Osteoblast (primary cell): ENCODE measurements at places on chromosomes 16 and 17. TPM values are rescaled to one million over a fixed set of nuclear protein-coding genes. Genes with fewer than 3 reads are reported as not detected.

- peaks cover 22% of the 10 kb centered on the region for H3K4me1 ChIP-seq
- peaks cover 25% of the 10 kb centered on the region for H3K36me3 ChIP-seq
- no peak overlapping the region for H3K4me3 ChIP-seq
- no peaks in the 10 kb centered on the region for H3K27me3 ChIP-seq
- DNase-seq, result no peak
Observed at GRCh38 chr17:62572488-62572887, 55.0 kb upstream of the MRC2 start.

Gene KCNH4
- not detected in 2 replicates for total RNA-seq

DNA sequence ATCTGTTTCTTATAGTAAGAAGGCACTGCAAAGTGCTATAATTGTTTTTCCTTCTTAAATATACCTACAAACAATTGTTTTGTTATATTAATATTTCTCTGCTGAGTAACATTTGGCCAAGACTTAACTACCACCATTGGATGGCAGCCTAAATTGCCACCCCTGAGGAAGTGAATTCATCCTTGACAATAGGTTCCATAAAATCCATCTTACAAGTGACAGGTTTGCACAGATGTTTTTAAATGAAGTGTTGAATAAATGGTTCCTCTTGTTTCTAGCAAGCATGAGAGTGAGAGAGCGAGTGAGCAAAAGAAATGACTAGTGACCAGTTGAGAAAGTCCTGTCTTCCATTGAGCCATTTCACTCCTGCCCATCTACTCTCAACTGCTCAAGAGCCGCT is 8.3 kb upstream of the MPHOSPH6 start:
- no peaks in the 10 kb centered on the region for H3K4me1 ChIP-seq
- H3K4me3 ChIP-seq, result no peak overlapping the region
- H3K27me3 ChIP-seq, result peaks cover 38% of the 10 kb centered on the region

DNA sequence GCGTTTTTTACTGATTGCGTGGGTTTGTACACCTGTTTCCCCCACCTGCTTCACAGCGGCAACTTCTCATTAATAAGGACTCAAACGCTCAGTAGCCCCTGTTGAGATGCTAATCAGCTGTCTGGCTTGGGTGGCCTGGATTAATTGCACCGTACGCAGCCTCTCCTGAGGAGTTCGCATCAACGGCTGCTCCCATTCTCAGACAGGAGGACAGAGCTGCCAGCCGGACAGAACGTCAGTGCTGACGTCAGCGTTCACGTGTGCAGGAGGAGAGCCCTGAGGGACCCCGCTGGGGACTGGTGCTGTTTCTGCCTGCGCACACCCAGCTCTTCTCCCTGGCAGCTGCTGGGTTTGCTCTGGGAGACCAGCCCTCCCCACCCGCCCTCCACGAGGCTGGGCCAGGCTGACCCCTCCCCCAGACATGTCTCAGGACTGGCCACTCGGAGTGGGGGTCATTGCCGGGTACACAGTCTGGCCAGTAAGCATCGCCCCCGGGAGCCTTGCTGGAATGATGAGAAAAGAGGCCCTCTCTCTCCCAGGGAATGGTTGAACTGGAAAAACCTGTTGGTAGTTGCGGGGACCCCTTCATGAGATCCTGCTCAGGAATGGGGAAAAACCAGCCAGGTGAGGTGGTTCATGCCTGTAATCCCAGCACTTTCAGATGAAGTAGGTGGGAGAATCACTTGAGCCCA is 5.7 kb upstream of the BANP start:
- DNase-seq, result peak; percentile 88
- no peaks in the 10 kb centered on the region for H3K36me3 ChIP-seq
- H3K4me1 ChIP-seq, result peaks cover 6% of the 10 kb centered on the region

DNA sequence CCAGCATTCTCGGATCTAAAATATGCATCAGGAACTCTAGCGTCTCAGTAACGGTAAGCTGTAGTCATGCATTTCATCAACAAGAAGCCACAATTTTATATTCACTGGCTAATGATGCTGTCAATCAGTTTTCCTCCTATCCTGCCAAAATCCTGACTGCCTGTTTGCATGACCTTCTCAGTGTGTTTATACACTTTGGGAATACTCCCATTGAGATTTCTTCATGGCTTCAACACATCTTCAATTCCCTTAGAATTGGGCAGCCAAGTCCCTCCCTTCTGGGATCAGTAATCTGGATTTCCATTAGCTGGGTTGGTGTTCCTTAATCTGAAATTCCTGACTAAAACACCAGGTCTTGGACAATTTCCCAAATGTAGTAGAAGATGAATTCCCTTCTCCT is 348.9 kb upstream of the DYNLRB2 start:
- no peak for DNase-seq
- no peak overlapping the region for H3K27ac ChIP-seq
- no peaks in the 10 kb centered on the region for H3K4me1 ChIP-seq
- H3K27me3 ChIP-seq, result no peaks in the 10 kb centered on the region
- no peaks in the 10 kb centered on the region for H3K36me3 ChIP-seq

DNA sequence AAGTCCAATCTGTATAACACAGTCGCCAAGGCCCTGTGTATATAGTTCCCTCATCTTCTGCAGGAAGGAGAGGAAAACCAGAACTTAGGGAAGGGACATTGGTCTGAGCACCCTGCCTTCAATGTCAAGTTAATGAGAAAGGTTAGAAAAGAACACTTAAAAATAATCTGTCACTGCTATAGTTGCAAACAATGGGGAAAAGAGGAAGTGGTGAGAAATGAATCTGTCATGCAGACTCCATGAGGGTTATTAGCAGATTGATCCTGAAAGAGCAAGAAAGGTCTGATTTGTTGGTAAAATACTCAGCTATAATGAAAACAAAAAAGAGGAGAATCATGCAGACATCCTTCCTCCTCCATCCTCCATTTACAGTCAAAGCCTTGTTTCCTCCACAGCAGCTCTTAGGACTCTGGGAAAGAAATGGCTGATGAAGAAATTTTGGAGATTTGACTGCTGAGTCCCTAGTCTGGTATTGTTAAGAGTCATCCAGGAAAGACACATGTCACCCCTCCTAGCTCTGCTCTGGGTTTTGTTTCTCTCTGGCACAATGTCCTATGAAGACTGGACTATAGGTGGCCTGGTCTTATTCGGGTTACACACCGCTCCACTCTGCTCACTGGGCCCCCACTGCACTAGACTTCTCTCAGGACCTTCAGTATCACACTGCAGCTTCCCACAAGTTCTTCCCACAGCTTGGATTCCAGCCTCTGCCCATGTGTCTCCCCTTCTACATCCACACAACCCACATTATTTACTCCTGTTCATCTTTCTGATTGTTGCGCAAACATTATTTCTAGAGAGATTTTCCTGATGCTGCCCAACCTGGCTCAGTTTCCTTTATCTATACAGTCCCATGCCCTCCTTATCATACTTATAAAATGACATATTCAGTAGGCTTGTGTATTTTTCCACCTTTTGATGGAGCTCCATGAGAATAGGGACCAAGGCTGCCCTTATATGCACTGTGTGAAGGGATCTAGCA is 56.5 kb upstream of the XYLT1 start:
- no peak overlapping the region for H3K4me3 ChIP-seq
- no peak for DNase-seq
- no peaks in the 10 kb centered on the region for H3K4me1 ChIP-seq
- no peaks in the 10 kb centered on the region for H3K36me3 ChIP-seq
- H3K27me3 ChIP-seq, result peaks cover 5% of the 10 kb centered on the region

Gene EPN3
- total RNA-seq, result not detected in 2 replicates

Gene TBC1D3
- total RNA-seq, result not detected in 2 replicates

- DNase-seq, result no peak
- H3K27ac ChIP-seq, result no peak overlapping the region
- no peaks in the 10 kb centered on the region for H3K4me1 ChIP-seq
Observed at GRCh38 chr17:7606280-7606679, 8.4 kb downstream of the FXR2 start.

Gene KRTAP17-1
- not detected in 2 replicates for total RNA-seq

Gene ZNF469
- 5.3 and 8.3 TPM in 2 replicates for total RNA-seq

DNA sequence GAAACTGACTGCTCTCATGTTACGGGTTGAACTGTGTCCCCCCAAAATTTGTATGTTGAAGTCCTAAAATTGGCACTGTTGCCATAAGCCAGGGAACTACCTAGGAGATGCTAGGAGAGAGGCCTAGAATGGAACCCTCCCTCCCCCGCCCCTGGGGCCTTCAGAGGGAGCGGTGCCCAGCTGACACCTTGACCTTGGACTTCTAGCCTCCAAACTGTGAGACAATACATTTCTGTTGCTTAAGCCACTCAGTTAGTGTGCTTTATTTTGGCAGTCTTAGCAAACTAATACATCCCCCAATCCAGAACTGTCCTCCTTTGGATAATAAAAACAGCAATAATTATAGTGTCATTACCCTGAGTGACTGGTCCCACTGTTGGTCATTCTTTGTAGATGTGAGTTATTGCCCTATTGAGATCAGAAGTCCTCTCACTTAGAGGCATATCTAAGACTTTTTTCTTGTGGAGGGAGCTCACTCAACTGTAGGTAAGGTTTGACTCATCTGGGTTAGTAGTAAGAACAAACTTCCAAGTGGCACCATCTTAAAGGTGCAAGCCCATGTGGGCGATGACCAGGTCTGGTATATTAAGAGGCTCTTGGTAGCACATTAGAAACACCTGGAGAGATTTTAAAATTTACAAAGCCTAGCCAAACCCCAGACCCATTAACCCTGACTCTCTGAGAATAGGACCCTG is 93.0 kb upstream of the HLF start:
- H3K27ac ChIP-seq, result no peak overlapping the region
- no peaks in the 10 kb centered on the region for H3K27me3 ChIP-seq
- no peak for DNase-seq
- H3K36me3 ChIP-seq, result no peaks in the 10 kb centered on the region
- no peak overlapping the region for H3K4me3 ChIP-seq
- no peaks in the 10 kb centered on the region for H3K4me1 ChIP-seq

GRCh38 chr16:339680-340079 is 12.8 kb downstream of the AXIN1 start:
- no peak overlapping the region for H3K27ac ChIP-seq
- no peaks in the 10 kb centered on the region for H3K4me1 ChIP-seq
- H3K27me3 ChIP-seq, result no peaks in the 10 kb centered on the region
- H3K36me3 ChIP-seq, result no peaks in the 10 kb centered on the region
- H3K4me3 ChIP-seq, result no peak overlapping the region
- peak; percentile 80 for DNase-seq

Gene NUP93
- total RNA-seq, result 36.8 and 40.5 TPM in 2 replicates

GRCh38 chr17:79626156-79626890 is 15.5 kb upstream of the RBFOX3 start:
- H3K4me3 ChIP-seq, result no peak overlapping the region
- no peaks in the 10 kb centered on the region for H3K36me3 ChIP-seq
- peaks cover 5% of the 10 kb centered on the region for H3K27me3 ChIP-seq
- H3K4me1 ChIP-seq, result no peaks in the 10 kb centered on the region
- peak; percentile 72 for DNase-seq

DNA sequence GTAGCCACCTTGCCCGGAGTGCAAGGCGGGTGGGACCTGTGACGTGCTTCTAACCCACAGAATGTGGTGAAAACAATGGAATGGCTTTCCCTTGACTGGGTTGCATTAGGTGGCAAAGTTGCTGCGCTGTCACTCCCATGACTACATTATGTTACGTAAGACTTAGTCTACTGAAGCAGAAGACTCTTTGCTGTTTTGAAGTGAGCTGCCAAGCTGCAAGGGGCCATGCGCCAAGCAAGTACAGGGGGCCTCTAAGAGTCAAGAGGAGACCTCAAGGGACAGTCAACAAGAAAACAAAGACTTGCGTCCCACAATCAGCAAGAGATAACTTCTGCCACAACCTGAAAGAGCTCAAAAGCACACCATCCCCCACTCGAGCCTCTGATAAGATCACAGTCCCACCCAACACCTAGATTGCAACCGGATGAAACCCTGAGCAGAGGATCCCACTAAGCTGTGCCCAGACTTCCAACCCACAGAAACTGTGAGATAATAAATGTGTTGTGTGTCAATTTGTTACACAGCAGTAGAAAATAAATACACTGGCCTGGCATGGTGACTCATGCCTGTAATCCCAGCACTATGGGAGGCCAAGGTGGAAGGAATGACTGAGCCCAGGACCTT is 16.5 kb downstream of the ANKRD11 start:
- H3K4me1 ChIP-seq, result peaks cover 31% of the 10 kb centered on the region
- H3K4me3 ChIP-seq, result no peak overlapping the region
- peaks cover 3% of the 10 kb centered on the region for H3K36me3 ChIP-seq
- H3K27me3 ChIP-seq, result no peaks in the 10 kb centered on the region
- peak; percentile 86 for DNase-seq
